Smooth muscle cell of bladder (primary cell): ENCODE measurements at places on chromosomes 11 and 22. TPM values are rescaled to one million over a fixed set of nuclear protein-coding genes. Genes with fewer than 3 reads are reported as not detected.

MRGPRF gene
- total RNA-seq, result 29.7 and 29.9 TPM in 2 replicates

FOXRED2 gene
- 1.8 and 3.0 TPM in 2 replicates for total RNA-seq

C11orf97 gene
- total RNA-seq, result not detected in 2 replicates

PATE4 gene
- total RNA-seq, result not detected in 2 replicates

PAMR1 gene
- 499 and 594 TPM in 2 replicates for total RNA-seq

OR4D11 gene
- not detected in 2 replicates for total RNA-seq

FOLR2 gene
- not detected in 2 replicates for total RNA-seq
